Bone marrow (tissue), 2 donors: ENCODE measurements at places on chromosomes 5 and 9.

DNA sequence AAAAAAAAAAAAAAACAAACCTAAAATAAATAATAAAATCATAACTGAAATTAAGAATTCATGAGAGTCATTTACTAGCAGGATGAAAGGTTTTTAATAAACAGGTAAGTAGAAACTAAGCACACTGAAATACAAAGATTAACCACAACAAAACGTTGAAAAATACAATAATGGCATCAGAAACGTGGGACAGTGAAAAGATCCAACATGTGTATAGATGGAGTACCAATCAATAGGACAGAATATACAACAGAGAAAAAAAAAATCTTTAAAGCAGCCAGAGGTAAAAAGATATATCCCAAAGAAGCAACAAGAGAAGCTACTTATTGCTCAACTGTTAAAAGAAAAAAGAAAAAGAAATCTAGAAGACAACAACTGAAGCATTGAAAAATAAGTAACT lies 75.2 kb downstream of the RICTOR start:
- DNase-seq, result no peak

DNA sequence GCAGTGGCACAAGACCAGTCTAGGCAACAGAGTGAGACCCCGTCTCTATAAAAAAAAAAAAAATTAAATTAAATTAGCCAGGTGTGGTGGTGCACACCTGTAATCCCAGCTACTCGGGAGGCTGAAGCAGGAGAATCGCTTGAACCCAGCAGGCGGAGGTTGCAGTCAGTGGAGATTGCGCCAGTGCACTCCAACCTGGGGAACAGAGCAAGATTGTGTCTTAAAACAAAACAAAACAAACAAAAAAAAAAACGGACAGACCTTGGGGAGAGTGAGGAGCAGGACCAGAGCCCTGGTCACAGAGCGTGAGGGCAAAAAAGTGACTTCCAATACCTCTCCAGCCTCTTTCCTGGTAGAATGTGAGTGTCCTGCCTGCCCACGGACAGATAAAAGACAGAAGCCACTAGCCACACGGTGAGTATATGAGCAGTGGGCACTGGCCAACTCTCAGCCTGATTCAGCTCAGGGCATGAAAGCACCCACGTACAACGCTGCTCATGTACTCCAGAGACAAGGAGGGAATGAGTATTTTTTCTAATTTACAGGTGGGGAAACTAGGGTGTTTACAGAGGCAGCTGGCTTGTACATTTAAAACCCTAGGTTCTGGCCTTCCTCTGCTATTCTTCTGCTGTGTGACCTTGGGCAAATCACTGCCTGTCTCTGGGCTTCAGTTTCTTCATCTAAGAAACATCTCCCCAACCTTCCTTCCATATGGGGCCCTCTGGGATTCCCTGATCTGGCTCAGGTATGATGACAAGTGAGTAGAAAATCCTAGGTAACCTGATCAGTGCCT lies 1.8 kb downstream of the OLFML2A start:
- no peak for DNase-seq

DNA sequence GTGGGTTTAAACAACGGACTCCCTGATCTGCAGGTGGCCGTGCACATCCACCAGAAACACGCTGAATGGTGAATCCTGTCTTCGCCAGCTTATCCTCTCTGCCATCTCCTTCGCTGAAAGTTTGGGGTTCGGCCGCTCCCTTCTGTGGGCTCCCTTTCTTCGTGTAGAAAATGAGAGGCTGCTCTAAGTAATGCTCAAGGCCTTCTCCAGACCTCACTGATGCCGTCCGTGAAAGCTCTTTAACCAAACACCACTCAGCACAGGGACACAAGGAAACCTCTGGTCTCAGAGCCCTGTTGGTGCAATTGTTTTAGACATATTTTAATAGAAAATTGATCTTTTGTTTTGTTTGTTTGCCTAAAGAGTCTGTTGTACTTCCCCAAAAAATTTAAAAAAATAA lies 596.5 kb downstream of the IRX1 start:
- no peak for DNase-seq

DNA sequence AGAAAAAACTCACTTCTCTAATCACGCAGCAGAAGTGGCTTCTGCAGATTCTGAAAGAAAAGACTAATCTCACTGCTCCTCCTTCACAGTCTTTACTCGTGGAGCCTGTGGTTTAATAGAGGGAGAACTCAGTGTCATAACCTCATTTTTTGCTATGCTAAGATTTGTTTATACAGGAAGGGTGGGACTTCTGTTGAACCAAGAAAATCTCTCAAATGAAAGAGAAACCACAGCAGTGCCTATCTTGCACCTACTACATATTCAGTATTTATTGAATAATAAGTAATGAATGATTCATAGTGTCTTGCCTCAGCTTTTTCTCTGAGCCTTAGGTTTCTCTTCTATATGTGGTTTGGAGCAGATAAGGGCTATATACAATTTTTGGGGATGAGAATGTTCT lies 136.1 kb upstream of the DMAC1 start:
- no peak for DNase-seq

DNA sequence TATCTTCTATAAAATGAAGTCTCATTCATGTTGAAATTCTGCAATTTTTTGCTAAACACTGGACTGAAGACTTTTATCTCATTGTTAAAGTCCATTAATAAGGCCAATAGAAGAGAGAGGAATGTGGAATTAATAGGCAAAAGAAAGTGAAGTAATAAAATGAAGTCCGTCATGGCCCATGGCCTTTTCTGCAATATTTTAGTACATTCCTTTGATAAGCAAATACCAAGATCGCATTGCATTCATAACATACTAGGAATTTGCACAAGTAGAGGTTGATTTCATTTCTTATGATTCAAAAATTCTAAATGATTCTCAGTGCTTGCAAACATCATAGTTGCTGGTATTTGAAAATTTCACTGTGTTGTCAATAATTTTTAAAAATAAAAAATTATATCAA lies 664.0 kb downstream of the NR2F1-AS1 start:
- DNase-seq, result no peak

DNA sequence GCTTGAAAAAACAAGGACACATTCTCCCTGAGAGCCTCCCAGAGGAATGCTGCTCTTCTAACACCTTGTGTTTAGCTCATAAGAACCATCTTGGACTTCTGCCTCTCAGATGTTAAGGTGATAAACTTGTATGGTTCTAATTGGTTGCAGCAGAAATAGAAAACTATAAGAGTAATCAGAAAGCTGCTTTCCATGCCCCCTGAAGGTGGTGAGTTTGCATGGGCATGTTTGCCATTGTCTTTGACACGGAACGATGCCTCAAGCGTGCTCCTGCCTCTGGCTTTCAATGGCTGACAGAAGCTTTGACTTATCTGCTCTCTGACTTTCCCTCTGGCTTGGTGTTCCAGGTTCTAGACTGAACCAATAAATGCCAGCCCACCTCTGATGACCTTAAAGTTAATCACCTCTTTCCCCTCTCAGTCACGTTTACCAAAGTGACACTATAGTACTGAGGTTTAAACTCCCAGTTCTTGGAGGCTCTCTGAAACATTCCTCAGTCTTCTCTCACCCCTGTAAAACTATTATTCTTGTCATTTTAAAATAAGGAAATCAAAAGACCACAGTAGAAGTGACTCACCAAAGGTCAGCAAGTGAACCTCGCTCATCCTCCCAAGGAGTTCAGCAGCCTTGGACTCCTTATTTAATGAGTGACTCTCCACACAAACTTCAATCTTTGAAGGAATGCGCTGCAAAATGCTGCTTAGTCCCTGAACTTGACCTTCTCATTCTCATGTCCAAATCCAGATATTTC lies 103.6 kb downstream of the PIK3R1 start:
- DNase-seq, result no peak

GRCh38 chr5:160969645-160970044 lies 117.6 kb upstream of the ATP10B start:
- no peak for DNase-seq

- DNase-seq, result no peak
These were observed 92.2 kb upstream of the ADAMTS19 start for GRCh38 chr5:129367883-129368282.

GRCh38 chr5:124932791-124933600 lies 186.6 kb upstream of the ZNF608 start:
- no peak for DNase-seq
